ENCODE measurements at places on chromosomes 11 and 22.

DNA sequence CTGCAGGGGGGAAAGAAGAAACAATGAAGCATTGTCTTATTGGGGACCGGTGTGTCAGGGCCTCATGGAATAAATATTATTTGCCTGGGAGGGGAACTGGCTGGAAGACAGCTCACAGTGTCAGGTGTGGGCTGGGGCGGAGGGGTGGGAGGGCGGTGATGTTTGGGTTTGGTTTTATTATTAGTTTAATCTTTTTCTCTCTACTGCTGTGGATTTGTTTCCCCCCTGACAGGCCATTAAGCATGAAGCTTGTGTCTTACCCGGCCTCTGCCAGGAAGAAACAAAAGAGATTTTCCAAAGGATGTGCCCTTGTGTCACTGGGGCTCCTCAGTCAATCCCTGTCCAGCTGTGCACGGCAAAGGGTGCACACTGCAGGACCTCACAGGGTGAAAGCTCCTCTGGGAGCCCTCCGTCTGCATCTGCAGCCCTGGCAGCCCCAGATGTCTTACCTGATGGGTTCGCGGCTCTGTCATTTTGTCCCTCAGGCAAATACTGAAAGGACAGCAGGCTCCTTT lies 203.1 kb upstream of the TMEM45B start:
- DNase-seq = no peak

DNA sequence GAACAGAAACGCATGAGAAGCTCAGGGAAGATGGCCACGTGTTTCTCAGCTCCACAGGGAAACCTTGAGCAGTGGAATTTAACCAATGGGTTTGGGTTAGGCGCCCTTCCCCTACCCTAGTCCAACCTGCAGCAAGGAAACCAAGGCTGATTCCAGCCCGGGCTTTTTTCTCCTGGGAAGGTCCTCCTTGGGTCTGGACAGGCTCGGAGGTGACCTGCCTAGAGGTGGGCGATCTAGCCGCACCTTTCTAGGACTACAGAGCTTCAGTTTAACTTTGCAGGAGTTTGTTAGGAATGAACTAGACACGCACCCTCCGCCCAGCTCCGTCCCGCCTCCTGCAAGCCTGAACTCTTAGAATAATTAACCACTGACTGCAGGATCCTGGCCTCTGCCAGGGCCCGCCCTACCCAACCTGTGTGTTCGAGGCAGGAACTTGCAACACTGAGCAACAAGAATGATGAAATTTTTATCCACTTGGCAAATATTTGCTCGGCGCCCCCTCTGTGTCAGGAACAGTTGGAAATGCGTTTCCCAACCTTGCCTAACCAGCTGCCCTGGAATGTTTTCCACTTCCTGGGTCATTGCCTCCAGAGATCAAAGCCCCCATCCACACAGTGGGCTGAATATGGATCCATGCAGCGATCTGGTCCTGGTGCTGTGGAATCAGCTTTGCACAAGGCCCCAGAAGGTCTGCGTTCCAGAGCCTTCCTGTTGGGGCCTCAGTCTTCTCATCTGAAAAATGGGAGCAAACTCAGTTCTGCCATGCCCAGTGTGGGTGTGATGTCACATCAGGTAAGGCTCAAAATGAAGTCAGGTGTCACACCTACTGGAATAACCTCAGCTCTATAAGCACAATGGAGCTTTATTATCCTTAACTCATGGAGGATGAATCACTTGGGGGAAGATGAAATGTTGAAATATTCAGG lies 13.3 kb downstream of the MPST start:
- DNase-seq = no peak

DNA sequence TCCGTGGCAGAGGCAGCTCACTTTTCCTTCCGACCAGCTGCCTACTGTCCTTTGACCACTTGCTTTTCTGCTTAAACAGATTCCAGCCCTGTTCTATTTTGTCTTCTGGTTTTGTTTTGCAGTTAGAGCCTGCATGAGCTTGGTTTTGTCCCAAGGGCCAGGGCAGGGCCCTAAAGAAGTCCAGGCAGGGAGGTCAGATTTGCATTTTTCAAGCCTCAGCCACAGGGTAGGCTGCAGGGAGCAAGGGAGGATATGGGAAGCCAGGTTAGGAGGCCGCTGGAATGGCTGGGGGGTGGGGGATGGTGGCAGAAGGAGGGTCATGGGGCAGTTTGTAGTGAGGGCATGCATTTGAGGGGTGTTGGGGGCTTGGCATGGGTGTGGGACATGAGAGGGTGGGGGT lies 23.1 kb downstream of the FADD start:
- DNase-seq = no peak

GRCh38 chr11:116742104-116742503 lies 30.7 kb downstream of the BUD13 start:
- no peak for DNase-seq

DNA sequence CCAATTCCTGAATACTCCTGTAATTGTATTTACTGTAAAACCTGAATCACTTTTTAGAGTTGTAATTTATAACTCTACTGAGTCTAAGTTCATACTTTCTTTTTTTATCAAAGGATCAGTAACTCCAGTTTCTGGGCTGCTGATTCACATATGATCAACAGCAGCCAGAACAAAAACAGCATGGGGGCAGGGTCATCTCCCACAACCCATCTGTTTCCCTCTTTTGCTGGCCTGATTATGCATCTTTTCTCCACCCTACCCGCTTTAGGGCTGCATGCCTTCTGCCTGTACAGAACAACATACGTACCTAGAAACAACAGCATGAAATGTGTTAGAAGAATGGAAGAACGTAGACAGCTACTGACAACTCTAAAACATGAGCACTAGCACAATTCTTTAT lies 76.0 kb downstream of the MRTFA start:
- DNase-seq = no peak

GRCh38 chr11:126731576-126732142 lies 268.9 kb downstream of the KIRREL3 start:
- DNase-seq = no peak

- DNase-seq = no peak
These were observed 158.9 kb upstream of the MTNR1B start for GRCh38 chr11:92810423-92811064.

GRCh38 chr11:128632141-128632791 lies 44.9 kb upstream of the ETS1 start:
- no peak for DNase-seq

DNA sequence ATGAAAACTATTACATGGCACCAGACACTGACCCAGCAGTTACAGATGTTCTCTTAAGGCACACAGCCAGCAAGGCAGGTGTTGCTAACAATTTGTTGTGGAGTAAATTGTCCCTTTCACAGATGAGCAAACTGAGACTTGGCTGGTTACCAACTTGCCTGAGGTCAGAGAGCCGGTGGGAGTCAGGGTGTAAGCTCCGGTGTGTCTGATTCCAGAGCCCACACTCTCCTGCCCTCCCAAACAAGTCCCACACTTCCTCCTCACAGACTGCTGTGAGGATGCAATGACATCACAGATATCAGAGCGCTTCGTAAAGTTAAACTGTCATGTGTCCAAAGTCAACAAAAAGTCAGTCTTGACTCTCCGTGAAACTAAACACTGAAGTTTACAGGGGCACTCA lies 12.5 kb downstream of the GDPD5 start:
- no peak for DNase-seq

DNA sequence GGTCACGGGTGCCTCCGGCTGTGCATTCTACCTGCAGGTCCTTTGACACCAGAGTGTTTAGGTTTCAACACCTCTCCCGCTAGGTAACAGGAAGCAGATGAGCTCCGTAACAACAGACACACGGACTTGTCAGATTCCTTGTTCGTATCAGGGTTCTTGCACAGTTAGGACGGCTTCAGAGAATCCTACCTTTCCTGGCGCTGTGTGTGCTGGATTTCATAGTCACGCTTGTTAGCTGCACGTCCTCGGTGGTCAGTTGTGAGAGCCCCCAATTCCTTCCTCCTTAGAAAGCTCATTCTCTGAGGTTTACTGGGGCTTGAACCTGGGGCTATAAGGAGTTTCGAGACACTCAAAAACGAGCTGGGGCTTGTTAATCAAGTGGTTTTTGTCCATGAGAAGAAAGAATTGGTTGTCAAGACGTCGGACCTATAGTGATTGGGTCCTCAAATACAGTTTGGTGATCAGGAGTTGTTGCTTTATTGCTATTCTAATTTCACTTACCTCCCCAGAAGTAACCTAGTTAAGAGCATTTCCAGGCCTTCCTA lies 664 bp downstream of the DDB2 start:
- DNase-seq = no peak

DNA sequence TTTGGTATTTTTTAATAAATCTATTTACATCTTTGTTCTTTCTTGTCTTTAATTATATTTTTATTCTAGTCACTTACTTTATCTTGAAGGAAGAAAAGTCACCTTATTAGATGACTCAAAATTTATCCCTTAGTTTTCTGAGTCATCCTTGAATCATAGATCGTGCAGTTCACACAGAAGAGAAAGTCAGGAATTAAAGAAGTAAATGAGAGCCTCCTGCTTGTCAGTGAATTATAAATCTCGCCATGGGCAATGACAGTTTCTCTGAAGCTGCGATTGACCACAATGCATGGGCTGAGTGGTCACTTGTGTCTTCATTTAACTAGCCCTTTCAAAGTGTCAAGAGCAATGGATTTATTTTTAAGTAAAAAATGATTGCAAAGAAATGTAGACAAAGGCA lies 91.2 kb downstream of the LUZP2 start:
- no peak for DNase-seq

GRCh38 chr11:83671289-83671688 lies 385.1 kb upstream of the CCDC90B start:
- DNase-seq = no peak

Data from chondrocyte (in vitro differentiated cells).